ENCODE measurements at places on chromosomes 4 and X.
A peak's percentile ranks its signal among the peaks of the same experiment; 100 is the strongest.

DNA sequence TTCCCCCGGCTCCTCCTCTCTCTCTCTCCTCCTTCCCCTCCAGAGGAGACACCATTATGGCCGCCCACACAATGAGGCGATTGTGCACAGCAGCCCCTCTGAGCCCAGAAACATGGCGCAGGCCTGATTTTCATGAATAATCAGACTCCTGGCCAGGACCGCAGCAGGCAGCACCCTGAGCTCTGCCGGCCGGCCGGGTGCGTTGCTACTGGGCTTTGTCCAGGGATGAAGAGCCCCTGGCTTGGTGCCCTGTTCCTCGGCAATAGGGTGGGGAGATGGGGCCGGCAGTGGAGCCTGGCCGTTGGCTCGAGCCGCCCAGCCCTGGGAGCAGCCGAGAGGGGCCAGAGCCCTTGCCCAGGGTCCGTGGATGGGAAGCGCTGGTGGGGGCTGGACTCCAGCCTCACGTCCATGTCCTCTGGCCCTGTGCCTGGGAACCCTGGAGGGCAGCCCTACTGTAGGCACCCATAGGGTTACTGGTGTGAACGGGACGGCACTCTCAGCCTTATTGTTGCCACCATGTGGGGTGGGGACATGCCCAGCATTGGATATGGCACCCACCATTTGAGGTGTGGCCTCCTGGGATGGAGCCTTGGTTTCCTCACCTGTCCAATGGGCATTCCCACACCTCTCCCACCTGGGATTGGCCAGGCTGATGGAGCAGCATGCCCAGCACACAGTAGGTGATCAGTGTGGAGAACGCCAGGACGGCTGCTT lies 103.0 kb downstream of the SORCS2 start:
- no peak for DNase-seq

DNA sequence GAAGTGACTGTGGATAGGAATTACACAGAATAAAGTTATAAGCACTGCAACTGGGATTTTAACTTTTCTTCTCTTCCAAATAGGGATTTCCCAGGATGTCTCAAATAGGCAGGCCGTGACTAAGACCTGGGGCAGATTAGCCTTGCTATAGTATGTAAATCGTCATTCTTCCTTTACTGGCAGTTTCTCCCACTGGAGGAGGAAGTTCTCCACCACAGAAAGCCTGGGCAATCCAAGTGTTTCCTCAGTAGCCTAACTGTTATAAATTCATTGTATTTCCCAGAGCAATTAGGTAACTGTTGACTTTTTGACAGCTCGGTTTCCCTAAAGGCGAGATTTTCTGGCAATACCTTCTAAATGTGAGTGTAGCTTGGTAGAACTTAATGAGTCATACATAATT lies at the start of gene TNIP3:
Gene TNIP3 (minus strand): TSS at position 31 of the 400 bp plus-strand sequence. CDS start 196 bp downstream, outside the sequence.
- DNase-seq = peak; percentile 75

- DNase-seq = no peak
Measured at GRCh38 chr4:29423836-29424721, 1296.1 kb upstream of the PCDH7 start.

DNA sequence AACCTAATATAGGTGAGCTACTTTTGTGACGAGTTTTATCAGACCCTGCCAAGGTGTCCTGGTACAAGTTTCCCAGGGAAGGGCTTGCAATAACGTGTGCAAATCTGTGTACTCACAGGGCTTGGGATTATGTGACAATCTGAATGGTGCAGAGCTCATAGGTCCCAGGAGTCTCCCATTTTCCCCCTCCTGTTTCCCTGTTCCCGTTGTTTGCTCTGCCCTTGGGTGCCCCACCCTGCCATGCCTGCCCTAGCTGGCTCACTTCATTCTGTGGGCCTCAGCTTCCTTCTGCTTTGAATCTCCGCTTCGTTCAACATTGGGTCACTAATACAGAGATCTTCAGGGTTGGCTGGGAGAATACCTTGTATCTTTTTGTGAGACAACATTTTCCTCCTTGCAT lies 90.3 kb upstream of the HPF1 start:
- DNase-seq = no peak

DNA sequence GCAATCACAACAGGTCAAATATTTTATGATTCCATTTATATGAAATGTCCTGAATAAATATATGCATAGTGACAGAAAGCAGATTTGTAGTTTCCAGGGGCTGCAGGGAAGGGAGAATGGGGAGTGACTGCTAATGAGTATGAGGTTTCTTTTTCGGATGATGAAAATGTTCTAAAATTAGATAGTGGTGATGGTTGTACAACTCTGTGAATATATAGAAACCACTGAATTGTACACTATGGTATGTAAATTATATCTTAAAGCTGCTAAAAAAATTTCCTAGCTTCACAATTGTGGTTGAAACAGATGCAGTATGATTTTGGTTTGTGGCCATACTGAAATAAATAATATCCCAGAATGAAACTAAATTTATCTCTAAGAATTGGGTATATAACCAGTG lies 12.9 kb upstream of the IL2 start:
- peak; percentile 44 for DNase-seq

GRCh38 chr4:24190761-24191695 lies 301.2 kb upstream of the PPARGC1A start:
- no peak for DNase-seq

- no peak for DNase-seq
Measured at GRCh38 chr4:159145318-159145991, 42.6 kb downstream of the RAPGEF2 start.

DNA sequence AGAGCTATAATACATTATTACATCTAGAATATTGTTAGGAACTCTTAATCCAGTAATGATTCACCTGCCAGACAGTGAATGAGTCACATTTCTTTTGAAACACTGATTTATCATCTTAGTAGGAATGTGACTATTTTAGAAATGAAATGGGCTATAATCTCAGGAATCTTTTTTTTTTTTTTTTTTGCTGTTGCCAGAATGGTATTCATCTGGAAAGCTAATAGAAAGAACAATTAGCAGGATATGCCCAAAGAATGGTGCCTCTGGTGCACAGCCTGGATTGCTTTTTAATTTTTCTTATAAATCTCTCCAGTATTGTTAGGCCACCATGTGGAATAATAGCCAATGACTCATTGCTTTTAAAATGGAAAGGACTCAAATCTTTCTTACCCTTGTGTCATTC lies 181.1 kb upstream of the SMIM31 start:
- no peak for DNase-seq

- DNase-seq = peak; percentile 41
Measured at GRCh38 chrX:55489314-55490009, at the start of gene USP51. Gene USP51 (minus strand): TSS chrX:55489848. CDS start chrX:55488939, 909 bp downstream.

GRCh38 chr4:117971403-117971802 lies 62.9 kb upstream of the NDST3 start:
- DNase-seq = no peak

GRCh38 chr4:99915449-99915848 lies 21.2 kb upstream of the LAMTOR3 start:
- DNase-seq = no peak

GRCh38 chr4:81722290-81722851 lies 250.7 kb upstream of the RASGEF1B start:
- no peak for DNase-seq

GRCh38 chr4:30904215-30904555 lies 184.0 kb downstream of the PCDH7 start:
- DNase-seq = no peak
